ENCODE measurements at places on chromosomes 3 and 15.

DNA sequence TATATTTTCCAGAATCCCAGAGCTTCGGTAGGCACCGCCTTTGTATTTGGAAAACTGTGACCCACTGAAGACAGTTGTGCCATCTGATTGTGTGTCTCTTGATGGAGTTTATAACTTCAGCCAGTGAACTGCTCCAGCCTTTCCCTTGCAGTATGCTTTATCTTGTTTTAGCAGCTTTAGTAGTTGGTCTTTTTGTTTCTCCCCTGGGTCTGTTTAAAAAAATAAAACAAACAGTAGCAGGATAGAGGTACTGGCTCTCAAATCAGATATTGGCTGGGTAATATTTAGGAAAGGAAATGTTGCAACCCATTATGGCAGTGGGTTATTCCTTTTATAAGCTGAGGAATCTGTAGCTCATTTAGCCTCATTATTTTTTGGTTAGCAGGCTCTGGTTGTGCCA lies 151.5 kb upstream of the BFSP2 start:
- DNase-seq = no peak

DNA sequence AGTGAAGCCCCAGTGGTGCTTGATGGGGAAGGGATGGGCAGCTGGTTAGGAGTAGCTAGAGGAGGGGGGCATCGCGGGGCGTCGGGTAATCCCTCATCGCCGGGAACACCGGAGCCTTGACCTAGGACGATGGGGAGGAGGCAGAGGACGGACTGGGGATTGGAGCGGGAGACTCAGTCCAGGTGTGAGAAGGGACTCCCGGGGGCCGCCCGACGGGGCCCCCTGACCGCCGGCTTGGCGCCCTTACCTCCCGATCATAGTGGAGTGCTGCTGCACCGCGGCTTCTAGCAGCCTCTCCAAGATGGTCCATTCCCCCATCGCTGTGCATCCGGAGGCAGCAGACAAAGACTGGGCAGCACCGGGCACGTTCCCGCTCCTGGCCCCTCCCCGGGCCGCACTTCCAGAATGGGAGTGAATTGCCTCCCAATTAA lies 612 bp downstream of the GJD2 start:
- DNase-seq = no peak

GRCh38 chr3:196251918-196252317 lies 35.6 kb downstream of the SLC51A start:
- DNase-seq = no peak

DNA sequence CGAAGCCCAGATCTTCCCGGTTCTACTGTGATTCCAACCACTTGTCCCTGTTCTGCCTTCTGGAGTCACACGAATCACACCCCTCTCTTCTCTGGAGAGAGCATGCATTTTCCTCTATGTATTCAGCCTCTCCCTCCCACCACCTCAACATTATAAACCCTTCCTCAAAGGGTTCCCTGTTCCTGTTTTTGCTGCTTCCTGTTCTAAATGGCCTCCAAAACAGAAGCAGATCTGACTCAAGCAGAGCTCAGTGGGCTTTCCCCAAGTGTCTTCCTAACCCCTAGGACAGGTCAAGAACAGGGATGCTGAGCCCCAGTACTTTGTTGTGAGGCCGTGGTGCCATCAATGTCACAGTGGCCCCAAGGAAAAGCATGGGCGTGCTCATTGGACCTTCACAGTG lies 75.7 kb upstream of the ARNT2 start:
- DNase-seq = no peak

DNA sequence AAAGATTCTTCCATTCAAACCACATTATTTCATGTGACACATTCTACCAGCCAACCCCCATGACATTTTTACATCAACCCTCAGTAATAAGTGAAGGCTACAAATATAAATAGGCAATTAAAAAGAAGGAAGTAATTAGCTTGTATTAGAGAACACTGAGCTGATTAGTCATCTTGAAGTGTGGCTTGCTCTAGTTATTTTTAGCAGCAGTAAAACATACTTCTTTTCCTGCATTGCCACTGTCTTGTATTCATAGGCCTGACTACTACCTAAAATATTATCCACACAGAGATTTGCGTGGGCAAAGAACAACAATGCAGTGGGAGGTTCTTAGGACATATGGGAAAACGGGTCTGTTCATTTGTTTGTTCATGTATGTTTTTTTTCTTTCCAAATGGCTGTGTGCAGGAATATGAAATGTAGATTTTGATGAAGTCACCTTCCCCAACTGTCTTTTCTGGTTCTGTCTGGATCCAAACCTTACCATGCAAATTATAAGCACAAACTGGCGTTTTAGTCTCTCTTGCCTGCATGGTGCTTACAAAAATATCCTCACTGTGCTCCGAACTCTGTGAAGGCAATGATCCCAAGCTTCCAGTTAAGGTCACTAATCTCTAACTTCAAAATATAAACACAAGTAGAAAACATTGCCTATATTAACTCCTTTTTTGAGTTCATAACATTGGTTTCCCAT lies 31.5 kb upstream of the TM4SF4 start:
- peak; percentile 16 for DNase-seq

DNA sequence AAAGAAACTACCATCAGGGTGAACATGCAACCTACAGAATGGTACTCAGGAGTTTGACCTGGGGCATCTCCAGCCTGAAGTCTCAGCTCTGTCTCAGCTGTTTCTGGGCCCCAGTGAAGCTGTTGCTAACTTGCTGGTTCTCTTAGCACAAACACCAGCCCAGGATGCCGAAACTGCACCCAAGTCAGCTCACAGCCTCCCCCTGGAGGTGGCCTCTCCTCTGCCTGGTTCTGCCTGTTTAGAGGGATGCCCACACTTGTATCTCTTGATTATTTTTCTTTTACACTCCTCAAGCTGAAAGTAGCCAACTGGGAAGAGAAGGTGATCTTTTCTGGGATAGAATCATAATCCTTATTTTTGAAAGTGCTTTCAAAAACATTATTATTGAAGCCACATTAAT lies 289.0 kb upstream of the RASGRP1 start:
- DNase-seq = peak; percentile 16

Data from common myeloid progenitor, CD34-positive (primary cell).